ENCODE measurements at places on chromosomes 11 and 22.

DNA sequence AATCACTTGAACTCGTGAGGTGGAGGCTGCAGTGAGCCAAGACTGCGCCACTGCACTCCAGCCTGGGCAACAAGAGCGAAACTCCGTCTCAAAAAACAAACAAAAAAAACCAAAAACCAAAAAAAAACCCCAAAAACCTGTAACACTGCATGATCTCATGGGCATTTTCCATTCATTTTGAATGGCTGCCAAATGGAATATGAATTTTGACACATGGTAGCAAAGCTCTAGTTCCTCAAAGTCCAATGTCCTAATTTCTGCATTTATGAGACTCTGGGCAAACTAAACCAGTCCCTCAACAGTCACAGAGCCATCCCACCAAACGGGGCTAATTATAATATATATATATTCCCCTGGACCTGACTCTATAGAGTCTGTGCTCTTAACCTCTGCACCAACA, 61.8 kb downstream of the SGSM3 start:
- no peak for DNase-seq

DNA sequence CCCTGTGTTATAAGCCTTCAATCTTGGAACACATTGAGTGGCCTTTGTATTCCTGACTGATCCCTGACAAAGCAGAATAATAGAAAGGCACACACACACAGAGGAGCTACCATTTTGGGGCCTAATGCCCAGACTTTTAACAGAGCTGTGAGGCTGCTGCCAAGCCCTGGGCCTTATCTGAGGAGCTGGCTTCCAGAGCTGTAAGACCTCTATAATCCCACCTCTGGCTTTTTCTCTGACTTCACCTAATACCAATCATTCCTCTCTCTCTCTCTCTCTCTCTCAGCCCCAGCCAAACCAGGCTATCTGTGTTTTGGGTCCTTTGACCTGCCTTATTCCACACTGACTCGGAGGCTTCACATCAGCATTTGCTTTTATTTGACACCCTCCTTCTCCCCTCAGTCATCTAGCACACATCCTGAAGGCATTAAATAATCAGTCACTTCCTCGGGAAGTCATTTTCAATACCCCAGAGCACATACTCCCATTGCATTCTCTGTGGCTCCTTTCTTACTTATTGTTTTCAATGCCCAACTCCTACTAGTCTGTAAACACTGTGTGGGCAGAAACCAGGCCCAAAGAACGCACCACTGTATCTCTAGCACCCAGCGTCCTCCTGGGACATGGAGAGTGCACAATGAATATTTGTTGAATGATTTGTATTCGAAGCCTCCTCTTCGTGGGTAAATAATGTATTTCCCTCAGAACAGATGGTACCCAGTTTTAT, 21.2 kb upstream of the TRIM44 start:
- no peak for DNase-seq

DNA sequence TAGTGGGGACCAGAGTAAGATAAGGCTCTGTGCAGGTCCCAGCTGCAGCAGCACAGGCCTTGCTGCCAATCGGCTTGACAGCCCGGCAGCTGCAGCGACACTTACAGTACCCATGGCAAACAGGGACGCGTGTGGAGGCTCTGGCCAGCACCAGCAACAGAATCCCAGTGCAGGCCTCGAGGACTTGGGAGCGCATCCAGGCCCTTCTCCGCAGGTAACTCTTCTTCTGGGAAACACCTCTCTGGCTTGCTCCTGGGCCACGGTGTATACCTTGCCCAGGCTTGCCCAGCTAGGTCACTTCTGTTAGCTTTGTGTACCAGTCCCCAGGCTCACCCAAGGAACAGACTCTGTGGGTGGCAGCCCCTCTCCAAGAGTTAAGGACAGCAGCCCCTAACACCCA, 126.7 kb downstream of the CTTN start:
- no peak for DNase-seq

GRCh38 chr11:72179804-72180396, 12.0 kb upstream of the FOLR1 start:
- DNase-seq, result no peak

GRCh38 chr11:90468923-90469322, 246.1 kb upstream of the CHORDC1 start:
- no peak for DNase-seq

GRCh38 chr11:45412051-45412471, 125.9 kb upstream of the SYT13 start:
- DNase-seq, result no peak

GRCh38 chr11:35602979-35603378, 15.3 kb upstream of the FJX1 start:
- no peak for DNase-seq

DNA sequence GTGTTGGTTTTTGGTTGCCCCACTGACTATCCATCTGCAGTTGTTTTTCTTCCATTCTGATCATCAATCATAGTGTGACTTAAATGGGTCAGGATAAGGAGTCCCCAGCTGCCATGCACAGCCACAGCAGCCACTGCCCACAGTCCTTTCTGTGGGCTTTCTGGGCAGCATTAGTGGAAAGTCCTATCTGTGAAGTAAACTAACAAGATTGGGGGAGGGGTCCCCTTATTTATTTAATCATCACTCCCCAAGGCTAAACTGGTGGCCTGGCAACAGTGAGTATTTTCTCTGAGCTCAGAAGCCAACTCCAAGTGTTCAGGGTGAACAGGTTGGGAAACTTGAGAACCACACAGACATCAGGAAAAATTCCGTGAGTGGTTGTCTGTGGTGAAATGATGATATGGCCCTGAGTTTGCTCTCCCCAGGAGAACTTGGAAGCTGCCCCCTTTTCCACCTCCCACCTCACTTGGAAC, 145.0 kb downstream of the CCDC34 start:
- DNase-seq, result no peak
